ENCODE measurements at places on chromosomes 2 and 18.

GRCh38 chr18:43751203-43751602 lies 473.9 kb upstream of the SYT4 start:
- no peak for DNase-seq

- no peak for DNase-seq
Observed at GRCh38 chr2:101803945-101804696, 106.6 kb downstream of the MAP4K4 start.

- no peak for DNase-seq
Observed at GRCh38 chr18:13244135-13244534, 25.6 kb downstream of the LDLRAD4 start.

GRCh38 chr2:152587187-152587947 lies 129.9 kb downstream of the PRPF40A start:
- DNase-seq, result no peak

Measured in stimulated activated CD8-positive, alpha-beta memory T cell treated with anti-CD3 and anti-CD28 coated beads, Interleukin-7, amount 100 ng/mL, for 48 hours (primary cell).